Activated CD4-positive, alpha-beta T cell treated with anti-CD3 and anti-CD28 coated beads for 36 hours (primary cell): ENCODE measurements at places on chromosomes 1 and 21. TPM values are rescaled to one million over a fixed set of nuclear protein-coding genes. Genes with fewer than 3 reads are reported as not detected.

PATJ gene
- 12.8 TPM for total RNA-seq

OR14A16 gene
- not detected for total RNA-seq

VCAM1 gene
- total RNA-seq = not detected

ZNF683 gene
- total RNA-seq = not detected

C1QB gene
- total RNA-seq = not detected

NDUFV3 gene
- 31.8 TPM for total RNA-seq

NBPF10 gene
- 1.4 TPM for total RNA-seq

GRCh38 chr1:10428984-10429383 lies 1.2 kb upstream of the CENPS start:
- DNase-seq = no peak

- DNase-seq = no peak
These were observed 35.9 kb upstream of the KANK4 start for GRCh38 chr1:62355095-62355494.

DNA sequence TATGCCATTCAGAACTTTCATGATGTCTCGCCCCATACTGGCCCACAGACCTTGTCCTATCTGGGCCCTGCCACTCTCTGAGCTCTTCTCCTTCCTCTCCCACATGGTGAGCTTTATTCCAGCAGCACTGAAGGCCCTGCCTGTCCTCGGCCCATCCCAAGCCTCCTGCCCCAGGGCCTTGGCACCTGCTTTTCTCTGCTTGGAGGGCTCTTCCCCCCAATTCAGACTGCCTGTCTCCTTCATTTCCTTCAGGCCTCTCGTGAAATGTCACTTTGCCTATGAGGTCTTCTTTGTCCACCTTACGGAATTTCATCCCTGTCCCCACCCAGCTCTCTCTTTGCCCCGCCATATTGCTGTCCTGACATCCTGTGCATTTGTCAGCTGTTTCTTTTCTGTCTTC lies 191.7 kb upstream of the POU3F1 start:
- DNase-seq = no peak

GRCh38 chr1:15236321-15236721 lies 10.7 kb upstream of the FHAD1 start:
- DNase-seq = no peak

DNA sequence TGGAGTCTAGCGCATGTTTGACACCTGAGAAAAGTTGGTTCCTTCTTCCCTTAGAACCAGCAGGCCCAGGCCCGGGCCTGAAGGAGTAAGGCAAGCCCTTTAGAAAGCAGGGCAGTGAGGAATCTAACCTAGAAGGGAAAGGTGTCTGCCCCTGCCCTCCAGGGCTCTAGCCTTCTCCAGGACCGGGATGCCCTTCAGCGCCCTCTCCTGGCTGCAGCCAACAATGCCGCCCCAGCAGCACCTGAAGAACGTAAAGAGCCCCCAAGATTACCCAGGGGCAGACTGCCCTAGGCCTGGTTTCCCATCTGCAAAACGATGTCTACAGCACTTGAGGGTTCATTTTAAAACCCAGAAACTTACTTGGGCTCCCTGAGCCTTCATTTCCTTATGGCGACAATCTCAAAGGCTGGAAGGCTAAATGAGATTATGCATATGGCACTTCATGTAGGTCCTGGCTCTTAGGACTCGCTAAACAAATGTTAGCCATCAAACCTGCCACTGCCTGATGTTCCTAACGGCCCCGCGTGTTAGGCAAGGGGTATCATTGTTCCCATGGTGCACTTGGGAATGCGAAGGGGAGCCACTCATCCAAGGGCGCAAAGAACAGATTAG lies 106.7 kb upstream of the KLHDC7A start:
- peak; percentile 43 for DNase-seq

- no peak for DNase-seq
These were observed 535.8 kb upstream of the DAB1 start for GRCh38 chr1:57959531-57960241.

GRCh38 chr1:64410217-64410616 lies 59.7 kb upstream of the CACHD1 start:
- no peak for DNase-seq

DNA sequence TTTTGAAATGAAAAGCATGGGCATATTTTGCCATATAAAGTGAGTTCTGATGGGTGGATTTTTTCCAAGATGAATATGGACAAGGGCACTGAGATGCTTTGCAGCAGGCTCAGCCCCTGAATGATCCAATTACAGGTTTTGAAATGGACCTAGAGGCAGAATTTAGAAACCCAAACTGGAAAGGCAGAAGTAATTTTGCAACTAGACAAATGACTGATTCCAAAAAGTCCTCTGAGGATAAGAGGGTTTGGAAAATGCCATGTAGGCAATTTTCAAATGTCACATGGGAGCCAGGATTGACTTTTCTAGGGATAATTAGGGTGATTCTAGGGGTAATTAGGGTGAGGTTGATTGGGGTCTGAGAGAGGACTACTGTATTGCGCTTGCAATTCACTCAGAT lies 148.9 kb upstream of the ZNF648 start:
- no peak for DNase-seq

GRCh38 chr1:173014160-173014559 lies 36.6 kb downstream of the TNFSF18 start:
- no peak for DNase-seq

DNA sequence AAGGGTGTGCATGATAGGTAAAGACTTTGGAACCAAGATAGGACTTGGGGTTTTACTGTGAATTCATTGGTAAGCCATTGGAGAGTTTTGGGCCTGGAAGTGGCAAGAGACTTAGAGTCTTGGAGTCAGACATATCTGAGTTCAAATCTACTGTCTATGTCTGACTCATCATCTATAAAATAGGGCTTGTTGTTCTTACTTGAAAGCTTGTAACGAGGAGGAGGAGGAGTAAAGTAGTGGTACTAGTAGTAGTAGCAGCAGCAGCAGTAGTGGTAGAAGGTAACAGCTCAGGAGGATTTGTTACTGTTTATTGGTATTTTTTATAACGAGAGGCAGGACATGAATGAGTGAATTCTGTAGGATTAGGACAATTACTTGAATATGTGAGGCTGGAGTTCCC lies 62.7 kb downstream of the CACHD1 start:
- DNase-seq = no peak

- peak; percentile 70 for DNase-seq
These were observed 36.6 kb downstream of the RABIF start for GRCh38 chr1:202852163-202852904.

DNA sequence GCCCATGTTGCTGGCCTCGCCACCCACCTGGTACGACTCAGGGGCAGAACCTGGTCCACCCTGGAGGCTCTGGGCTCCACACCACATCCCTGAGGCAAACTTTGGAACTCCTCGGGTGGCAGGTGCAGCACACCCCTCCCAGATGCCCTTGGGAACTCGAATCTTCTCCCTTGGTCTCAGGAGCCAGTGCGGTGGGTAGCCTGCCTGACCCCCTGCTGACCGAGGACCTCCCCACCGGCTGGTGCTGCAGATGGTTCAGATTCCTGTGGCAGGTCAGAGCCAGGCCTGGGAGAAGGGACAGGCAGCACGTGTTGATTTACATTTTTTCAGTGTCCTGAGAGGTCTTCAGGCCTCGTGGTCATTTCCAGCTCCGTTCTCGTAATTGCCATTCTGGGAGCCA lies 6.3 kb upstream of the CFAP410 start:
- DNase-seq = no peak
